ENCODE measurements at places on chromosomes 11 and 22.

- DNase-seq = no peak
These were observed 44.0 kb downstream of the FEZ1 start for GRCh38 chr11:125452125-125452470.

DNA sequence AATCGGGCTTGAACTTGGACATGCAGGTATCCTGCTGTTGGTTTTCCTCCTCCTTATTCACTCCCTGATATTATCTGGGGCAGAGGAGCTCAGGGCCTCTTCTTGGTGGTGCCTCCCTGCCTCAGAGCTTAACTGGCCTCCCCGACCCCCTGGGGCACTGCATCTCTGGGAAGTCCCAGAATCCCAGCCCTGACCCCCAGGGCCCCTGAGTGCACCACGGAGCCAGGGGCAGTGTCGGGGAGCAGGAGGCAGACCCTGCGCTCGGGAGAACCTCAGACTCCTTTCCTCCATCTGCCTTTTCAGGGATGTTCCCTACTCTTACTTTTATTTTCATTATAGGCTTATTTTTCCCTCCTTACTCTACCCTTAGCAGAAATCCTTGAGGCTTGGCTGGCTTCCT lies 537.0 kb downstream of the BRD1 start:
- DNase-seq = no peak

DNA sequence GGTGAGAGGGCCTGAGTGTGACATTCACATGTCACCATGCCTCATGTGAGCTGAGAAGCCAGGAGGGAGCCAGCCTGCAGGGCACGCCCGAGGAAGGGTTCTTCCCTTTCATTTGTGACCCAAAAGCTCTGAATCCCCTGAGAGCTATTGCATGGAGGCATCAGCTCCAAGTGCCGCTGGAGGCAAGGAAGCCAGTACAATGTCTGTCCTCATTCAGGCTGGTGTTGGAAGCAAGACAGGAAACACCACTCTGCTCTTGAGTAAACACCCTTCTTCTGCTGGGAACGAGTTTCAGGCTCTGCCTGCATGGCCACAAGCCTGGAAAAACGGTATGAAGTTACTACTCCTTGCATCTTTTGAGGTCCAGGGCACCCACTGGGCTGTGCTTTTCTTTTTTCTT lies 83.8 kb upstream of the LARGE1 start:
- DNase-seq = no peak

DNA sequence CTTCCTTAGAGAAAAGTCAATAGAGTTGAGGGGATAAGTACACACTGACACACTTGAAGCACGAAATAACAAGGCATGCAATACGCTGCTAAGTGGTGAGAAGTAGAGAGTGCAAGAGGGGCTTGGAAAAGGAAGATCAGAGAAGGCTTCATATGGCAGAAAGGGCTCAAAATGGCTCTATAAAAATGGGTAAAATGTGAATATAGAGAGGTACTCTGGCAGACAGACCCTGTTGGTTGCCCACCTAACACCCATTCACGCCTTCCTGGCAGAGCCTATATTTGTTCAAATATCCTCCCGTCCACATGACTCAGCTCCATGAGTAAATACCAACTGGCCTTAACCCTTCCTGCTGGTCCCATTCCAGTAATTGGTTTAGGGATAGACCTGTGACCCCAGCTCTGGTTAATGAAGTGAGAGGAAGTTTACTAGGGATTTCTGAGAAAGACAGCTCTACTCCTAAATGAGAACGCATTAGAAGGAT lies 38.9 kb upstream of the CCDC34 start:
- DNase-seq = peak; percentile 86

DNA sequence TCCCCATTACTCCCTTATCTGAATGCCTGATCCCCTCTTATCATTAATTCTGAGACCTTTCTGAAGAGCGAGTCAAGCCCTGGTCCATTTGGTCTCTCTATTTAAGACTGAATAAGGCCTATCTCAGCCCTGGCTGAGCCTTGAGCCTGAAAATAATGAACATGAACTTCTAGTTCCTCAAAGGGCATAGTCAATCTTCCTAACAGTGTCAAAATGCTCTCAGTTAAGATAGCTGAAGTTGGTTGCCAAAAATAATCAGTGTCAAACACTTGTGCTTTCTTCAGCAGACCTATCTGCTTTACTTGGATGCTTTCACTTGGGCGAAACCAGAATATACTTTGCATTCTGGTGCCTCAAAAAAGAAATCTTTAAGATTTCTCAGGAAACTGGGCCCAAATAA lies 42.6 kb upstream of the PPP2R1B start:
- no peak for DNase-seq

DNA sequence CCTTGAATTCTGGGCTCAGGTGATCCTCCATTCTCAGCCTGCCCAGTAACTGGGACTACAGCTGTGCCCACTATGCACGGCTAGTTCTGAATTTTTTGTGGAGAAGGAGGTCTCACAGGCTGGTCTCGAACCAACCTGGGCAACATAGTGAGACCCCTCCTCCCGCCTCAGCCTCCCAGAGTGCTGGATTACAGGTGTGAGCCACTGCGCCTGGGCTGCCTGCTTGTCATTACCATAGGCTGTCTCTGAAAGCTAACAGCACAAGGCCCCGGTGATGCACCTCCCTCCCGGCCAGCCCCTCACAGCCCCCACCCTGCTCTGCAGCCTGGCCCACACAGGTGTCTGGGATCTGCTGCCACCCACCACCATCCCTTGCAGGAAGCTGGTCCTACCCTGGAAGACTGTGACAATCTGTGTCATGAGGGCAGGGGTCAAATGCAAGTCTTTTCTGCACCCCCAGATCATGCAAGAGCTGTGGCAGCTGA lies 82.4 kb downstream of the DGCR2 start:
- DNase-seq = no peak

DNA sequence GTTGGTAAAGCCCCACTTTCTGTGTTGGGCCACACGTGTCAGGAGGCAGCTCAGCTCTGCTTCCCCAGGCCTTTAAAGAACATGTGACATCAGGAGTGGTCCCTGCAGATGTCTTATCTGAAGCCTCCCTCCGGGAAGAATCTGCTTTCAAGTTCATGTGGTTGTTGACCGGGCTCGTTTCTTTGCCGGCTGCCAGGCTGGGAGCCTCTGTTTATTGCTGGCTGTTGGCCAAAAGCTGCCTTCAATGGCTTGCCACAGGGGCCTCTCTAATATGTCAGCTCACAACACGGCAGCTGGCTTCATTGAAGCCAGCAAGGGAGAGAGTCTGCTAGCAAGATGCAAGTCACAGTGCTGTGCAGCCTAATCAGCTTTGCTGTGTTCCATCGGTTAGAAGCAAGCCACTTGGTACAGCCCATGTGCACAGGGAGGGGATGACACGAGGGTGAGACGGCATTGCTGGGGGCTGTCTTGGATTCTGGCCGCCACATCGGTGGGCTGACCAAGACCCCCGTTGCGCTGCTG lies 14.6 kb downstream of the MRGPRF start:
- DNase-seq = peak; percentile 91

DNA sequence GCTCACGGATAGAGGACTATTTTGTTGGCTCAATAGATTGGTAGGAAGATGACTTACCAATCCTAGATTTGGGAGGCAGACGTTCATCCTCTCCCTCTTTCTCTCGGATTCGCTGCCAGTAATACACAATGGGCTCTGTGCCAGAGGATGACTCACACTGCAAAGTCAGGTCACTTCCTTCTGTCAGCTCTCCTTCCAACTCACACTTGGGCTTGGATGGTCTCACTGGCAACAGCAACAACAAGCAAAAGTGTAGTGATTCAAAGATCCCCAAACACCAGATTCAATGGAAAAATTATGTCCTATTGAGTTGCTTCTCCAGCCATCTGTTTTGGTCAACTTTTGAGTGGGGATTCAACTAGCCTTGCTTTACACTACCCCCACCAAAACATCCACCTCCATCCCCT lies 21.7 kb upstream of the HSPA8 start:
- DNase-seq = peak; percentile 99

DNA sequence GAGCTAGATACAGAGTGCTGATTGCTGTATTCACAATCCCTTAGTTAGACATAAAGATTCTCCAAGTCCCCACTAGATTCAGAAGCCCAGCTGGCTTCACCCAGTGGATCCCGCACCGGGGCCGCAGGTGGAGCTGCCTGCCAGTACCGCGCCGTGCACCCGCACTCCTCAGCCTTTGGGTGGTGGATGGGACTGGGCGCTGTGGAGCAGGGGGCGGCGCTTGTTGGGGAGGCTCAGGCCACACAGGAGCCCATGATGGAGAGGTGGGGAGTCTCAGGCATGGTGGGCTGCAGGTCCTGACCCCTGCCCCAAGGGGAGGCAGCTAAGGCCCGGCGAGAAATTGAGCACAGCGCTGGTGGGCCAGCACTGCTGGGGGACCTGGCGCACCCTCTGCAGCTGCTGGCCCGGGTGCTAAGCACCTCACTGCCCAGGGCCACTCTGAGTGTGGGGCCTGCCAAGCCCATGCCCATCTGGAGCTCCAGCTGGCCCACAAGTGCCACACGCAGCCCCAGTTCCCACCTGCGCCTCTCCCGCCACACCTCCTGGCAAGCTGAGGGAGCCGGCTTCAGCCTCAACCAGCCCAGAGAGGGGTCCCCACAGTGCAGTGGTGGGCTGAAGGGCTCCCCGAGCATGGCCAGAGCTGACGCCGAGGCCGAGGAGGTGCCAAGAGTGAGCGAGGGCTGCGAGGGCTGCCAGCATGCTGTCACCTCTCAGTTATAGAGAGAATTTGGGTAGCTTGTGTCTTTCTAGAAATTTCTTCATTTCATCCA lies 417.6 kb downstream of the METTL15 start:
- DNase-seq = no peak

- DNase-seq = peak; percentile 75
These were observed at the start of gene KCNJ11 for GRCh38 chr11:17388609-17389210. KCNJ11 (minus strand) TSS chr11:17388659; CDS start chr11:17388091, 568 bp downstream.

DNA sequence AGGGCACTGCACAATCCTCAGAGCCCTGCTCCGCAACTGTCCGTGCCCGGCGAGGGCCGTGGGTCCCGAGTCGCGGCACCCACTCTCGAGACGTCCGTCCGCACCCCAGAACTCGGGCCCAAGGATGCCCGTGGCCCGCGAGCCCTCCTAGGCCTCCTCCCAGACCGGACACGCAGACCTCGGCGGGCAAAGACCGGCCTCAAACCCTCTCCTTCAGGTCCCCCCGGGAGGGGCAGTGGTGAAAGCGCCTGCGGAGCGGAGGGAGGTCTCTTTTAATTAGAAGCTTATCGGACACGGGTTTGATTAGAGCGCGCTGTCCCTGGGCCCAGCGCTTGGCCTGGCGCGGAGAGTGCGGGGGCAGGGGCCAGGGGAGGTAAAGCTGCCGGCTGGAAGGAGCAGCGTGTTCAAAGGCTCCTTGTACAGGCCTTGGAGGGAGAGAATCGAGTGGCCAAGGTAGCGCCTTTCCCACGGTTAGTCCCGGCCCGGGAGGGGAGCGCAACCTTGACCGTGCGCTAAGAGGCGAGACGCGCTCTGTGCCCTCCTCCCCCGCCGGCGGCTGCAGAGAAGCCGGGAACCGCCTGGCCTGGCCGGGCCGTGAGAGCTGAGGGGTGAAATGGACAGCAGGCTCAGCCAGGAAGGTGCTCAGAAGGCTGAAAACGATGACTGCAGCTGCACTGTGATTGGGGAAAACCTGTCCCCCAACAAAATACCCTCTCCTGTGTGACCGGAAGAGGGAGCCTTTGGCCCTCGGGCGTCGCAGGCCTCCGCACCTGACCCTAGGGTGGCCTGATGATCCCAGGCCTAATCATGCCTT lies 4.6 kb downstream of the WT1 start:
- peak; percentile 19 for DNase-seq

DNA sequence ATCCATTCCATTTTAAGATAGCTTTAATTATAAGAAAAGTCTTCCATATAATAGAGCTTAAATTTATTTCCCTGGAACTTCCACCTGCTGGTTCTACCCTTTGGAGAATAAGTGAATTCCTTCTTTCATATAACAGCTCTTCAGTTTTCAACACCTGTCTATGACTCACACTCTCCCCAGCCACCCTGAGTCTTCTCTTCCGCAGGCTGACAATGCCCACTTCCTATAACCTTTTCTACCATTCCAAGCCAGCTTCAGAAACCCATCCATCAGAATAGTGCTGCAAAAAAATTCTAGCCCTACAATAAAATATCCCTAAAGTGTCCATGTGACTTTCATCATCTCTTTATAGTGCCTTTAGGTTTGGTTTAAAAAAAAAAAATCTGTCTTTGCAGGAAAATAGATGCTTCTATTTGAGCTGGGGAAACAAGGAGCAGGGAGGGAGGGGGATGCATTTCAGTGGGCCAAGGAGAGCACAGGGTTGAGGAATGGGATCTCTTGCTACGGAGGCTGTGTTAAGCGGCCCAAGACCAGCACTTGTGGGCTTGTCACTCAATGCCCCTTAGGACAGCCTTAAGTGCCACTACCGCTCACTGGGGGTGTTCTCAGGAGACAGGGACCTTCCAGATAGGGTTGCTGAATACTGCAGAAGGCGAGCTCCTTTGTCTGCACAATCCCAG lies 178.6 kb downstream of the DSCAML1 start:
- DNase-seq = peak; percentile 94

GRCh38 chr11:65559951-65560537 lies 1.9 kb upstream of the LTBP3 start:
- DNase-seq = peak; percentile 96

DNA sequence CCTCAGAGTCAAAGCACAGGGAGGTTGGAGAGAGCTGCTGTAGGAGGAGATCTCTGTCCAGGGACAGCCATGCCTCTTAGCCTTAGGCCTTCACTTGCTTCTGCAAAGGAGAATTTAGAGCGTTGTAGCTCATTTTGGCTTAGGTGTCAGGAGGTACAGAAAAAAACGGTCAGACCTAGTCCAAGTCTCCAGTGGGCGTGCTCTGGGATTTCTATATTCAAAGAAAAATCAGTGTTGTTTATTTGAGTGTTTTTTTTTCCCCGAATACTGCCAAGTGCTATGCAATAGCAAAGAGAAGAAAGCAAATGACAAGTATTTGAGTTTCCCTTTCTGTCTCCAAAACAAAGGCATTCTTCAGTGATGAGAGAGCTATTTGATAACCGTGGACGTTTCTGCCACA lies 22.7 kb upstream of the OPCML start:
- DNase-seq = no peak

DNA sequence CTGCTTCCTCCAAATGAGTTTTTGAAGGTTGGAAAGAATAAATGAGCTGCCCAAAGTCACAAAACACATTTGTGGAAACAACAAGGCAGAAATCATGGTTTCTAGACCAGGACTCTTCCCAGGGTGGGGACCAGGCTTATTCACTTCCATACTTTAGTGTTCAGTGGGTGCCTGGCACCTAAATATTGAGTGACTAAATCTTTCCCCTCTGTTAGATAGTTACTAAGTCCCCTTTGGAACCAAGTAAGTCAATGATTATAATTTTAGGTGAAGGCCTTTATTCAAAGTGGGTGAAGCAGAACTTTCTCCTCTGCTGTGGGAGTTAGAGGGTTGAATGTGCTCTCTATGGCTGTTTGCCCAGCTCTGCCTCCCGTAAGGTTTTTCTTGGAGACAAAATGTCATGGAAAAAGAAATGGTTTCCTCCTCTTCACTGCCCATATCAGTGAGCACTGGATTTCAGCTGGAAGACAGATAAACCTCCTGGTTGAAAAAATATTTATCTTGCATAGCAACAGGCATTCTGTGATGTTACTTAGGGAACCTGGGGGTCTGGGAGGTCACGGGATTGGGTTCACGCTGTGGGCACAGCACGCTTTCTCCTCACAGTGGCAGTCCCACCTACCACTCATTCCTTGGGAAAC lies 117.8 kb downstream of the CCDC81 start:
- no peak for DNase-seq

- peak; percentile 55 for DNase-seq
These were observed 13.8 kb upstream of the OR51M1 start for GRCh38 chr11:5369789-5370188.
